Colonic mucosa (tissue), 4 donors: ENCODE measurements at places on chromosomes 1 and 21. TPM values are rescaled to one million over a fixed set of nuclear protein-coding genes. Genes with fewer than 3 reads are reported as not detected.

WNT3A gene
- total RNA-seq = not detected

OR2M3 gene
- total RNA-seq = not detected

PPM1J gene
- 0.80 TPM for total RNA-seq

HES5 gene
- 4.2 TPM for total RNA-seq

SRGAP2 gene
- 26.1 TPM for total RNA-seq

ZNF697 gene
- 2.1 TPM for total RNA-seq

TCHHL1 gene
- total RNA-seq = not detected

PCNX2 gene
- total RNA-seq = 6.7 TPM

DNA sequence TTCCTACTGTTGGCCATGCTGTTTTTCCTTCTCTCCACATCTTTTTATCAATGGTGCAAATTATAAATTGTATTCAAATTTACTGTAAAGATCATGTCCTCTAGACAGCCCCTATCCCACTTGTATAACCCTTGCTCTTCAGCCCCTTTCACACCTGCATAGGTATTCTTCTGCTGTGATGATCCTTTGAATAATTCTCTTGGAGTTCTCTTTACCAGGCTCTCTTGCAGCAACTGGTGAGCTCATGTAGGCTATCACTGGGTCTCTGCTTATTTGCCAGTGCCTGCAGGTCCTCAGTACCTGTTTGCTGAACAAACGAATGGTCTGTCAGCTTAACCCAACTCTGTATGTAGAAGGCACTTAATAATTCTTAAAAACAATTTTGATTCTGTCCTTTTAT lies 8.2 kb downstream of the PTPRC start:
- no peak for DNase-seq

- DNase-seq = no peak
Observed at GRCh38 chr21:45146306-45146705, 71.9 kb downstream of the ADARB1 start.

DNA sequence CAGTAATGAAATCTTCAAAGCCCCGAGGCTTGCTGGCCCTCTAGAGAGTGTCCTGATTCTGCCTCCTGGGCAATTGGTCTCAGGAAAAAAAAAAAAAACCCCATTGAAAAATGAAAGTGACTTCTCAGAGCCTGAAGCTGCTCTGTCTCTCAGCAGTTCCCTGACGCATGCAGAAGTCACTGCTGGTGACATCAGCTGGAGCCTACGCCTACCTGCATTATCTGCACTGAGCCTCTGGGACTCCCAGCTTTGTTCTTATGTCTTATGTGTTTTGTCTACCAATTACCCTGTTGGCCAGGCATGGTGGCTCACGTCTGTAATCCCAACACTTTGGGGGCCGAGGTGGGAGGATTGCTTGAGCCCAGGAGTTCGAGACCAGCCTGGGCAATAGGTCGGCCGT lies 10.1 kb upstream of the SLC25A33 start:
- DNase-seq = no peak

DNA sequence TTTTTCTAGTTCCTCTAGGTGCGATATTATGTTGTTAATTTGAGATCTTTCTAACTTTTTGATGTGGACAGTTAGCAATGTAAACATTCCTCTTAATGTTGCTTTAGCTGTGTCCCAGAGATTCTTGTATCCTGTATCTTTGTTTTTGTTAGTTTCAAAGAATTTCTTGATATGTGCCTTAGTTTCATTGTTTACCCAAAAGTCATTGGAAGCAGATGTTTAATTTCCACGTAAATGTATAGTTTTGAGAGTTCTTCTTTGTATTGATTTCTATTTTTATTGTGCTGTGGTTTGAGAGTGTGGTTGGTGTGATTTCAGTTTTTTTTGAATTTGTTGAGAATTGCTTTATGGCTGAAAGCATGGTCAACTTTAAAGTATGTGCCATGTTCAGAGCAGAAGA lies 319.4 kb downstream of the PTBP2 start:
- no peak for DNase-seq

DNA sequence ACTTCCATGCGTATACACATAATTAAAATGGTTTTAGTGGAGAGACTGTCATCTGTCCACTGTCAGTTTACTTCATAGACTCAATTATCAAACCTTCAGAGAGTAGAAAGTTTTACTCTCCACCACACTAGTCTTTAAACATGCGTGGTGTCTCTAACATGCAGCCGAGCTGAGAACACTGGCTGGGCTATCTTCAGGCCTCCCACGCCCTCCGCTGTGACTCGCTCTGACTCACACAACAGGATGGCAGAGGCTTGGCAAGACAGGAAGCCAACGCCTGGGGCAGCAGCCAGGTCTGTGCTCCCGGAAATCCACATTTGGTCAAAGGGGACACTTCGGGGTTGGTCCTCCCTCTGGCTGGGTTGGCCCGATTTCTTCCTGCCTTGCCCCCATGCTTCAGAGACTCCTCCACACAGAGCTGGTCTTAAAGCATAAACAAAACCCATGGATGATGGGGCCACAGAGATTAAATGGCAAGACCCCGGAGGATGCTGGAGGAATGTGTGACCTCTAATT lies 22.7 kb upstream of the IFNGR2 start:
- peak; percentile 89 for DNase-seq

DNA sequence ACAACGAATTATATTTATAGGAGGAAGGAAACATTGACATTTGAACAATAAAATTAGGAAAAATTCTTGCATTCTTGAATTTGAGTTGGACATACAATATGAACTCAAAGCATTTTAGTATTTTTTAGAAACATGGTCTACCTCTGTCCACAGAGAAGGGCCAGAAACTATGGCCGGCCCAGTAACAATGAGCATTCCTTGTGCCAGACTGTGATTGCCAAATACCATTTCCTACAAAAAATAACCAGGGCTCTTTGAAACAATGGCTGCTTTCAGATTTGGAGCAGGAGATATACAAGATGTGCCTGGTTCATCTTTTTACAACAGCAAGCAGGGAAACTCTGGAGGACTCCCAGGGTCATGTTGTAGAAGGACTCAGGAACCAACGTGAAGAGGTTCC lies 38.4 kb downstream of the NOS1AP start:
- no peak for DNase-seq

- no peak for DNase-seq
Observed at GRCh38 chr1:244028701-244029100, 22.4 kb upstream of the ZBTB18 start.

DNA sequence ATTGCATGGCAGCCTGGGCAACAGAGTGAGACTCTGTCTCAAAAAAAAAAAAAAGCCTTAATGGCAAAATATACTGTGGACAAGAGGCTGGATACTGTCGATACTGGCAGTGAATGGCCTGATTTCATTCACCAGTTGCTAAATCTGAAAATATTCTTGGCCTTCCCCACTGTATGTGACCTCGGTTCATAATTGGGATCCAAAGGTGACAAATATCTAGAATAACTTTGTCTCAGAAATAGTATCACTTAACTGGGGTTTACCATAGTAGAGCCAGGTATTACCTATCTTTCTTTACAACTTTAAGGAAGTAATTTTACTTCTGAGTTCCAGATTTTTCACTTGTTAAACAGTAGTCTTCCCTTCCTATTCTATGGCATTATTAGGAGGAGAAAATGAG lies 8.4 kb downstream of the MTF2 start:
- no peak for DNase-seq

DNA sequence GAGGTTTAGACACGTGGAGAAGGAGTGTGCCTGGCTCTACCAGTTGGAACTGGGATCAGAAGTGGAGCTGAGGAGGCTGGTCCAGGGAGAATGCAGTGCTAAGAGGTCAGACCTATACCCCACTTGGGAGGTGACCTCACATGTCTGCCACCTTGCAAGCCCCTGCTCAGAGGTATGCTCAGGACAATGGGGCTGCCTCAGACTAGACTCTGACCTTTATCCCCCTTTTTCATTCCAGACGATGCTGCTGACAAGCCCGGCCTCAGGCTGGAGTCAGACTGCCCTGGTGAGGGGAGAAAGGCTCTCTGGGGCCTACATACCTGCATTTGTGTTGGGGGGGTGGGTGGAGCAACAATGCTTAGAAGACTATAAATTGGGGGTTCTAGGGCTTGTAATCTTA lies 5.2 kb downstream of the KCNJ10 start:
- no peak for DNase-seq

- DNase-seq = no peak
Observed at GRCh38 chr1:167529829-167530474, 11.6 kb upstream of the CD247 start.

DNA sequence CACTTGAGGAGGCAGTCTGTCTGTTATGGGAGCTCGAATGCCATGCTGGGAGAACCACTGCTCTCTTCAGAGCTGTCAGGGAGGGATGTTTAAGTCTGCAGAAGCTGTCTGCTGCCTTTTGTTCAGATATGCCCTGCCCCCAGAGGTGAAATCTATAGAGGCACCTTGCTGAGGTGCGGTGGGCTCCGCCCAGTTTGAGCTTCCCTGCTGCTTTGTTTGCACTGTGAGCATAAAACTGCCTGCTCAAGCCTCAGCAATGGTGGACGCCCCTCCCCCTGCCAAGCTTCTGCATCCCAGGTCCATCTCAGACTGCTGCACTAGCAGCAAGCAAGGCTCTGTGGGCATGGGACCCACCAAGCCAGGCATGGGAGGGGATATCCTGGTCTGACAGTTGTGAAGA lies 247.5 kb downstream of the LMX1A start:
- peak; percentile 27 for DNase-seq

- no peak for DNase-seq
Observed at GRCh38 chr1:245888809-245889208, 618.3 kb downstream of the SMYD3 start.

DNA sequence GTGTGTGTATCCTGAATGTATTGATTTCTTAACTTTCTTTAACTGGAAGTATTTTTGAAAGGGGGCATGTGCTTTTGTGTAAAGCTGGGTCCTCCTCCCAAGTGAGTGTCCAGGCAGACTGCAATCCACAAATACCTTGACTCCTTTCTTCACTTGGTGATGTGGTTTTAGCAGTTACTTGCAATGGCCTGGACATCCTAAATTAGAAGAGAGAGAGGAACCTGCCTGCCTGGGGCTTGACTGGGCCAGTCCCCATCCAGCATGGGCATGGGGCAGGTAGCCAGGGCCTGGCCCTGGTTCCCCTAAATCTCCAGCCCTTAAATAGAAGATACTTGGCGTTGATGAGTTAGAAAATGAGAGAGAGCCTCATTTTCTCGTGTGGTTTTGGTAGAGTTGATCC lies 159.7 kb downstream of the PGBD5 start:
- DNase-seq = no peak

DNA sequence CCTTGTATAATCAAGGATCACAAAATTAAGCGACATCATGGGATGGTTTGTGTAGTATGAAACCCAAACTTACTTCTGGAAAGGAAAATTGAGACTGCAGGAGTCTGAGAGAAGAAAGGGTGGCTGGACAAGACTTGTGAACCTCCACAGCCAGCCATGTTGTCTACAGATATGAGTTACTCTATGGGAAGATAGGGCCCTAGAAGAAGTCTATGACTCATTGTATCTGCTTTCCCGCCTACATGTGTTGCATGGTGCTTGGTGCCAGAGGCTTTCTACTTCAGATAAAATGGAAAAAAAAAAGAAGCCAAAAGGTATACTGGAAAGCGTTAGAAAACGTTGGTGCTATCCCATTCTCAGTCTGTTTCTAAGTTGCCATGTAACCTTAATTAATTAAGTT lies 18.7 kb upstream of the OR6N2 start:
- DNase-seq = no peak

- DNase-seq = peak; percentile 53
Observed at GRCh38 chr1:232306269-232306961, 323.5 kb downstream of the SIPA1L2 start.
